ENCODE measurements at places on chromosomes 5 and 9. TPM values are rescaled to one million over a fixed set of nuclear protein-coding genes. Genes with fewer than 3 reads are reported as not detected.

Gene PLPP7
- total RNA-seq: 88.0 TPM

Gene MEIKIN
- not detected for total RNA-seq

Gene RXRA
- 155 TPM for total RNA-seq

Gene FLT4
- 3.3 TPM for total RNA-seq

Data from psoas muscle (tissue), 8 donors.